ENCODE measurements at places on chromosomes 2 and 18. TPM values are rescaled to one million over a fixed set of nuclear protein-coding genes. Genes with fewer than 3 reads are reported as not detected.

DNA sequence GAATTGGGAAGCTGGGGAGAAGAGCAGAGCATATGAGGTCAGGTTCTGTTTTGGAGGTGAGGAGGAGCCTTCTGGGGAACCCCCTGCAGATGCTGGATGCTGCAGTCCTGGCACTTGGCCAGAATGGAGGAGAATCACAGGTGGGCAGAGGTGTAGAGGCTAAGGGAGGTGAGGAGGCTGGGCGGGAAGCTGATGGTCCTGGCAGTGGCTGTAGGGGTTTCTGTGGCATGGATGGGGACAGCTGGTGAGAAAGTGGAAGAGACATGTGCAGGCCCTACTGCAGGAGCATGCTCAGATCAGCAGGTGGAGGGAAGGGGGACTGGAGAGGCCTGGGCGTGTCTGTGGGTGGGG, 101.3 kb downstream of the DYSF start:
- no peak for DNase-seq

DNA sequence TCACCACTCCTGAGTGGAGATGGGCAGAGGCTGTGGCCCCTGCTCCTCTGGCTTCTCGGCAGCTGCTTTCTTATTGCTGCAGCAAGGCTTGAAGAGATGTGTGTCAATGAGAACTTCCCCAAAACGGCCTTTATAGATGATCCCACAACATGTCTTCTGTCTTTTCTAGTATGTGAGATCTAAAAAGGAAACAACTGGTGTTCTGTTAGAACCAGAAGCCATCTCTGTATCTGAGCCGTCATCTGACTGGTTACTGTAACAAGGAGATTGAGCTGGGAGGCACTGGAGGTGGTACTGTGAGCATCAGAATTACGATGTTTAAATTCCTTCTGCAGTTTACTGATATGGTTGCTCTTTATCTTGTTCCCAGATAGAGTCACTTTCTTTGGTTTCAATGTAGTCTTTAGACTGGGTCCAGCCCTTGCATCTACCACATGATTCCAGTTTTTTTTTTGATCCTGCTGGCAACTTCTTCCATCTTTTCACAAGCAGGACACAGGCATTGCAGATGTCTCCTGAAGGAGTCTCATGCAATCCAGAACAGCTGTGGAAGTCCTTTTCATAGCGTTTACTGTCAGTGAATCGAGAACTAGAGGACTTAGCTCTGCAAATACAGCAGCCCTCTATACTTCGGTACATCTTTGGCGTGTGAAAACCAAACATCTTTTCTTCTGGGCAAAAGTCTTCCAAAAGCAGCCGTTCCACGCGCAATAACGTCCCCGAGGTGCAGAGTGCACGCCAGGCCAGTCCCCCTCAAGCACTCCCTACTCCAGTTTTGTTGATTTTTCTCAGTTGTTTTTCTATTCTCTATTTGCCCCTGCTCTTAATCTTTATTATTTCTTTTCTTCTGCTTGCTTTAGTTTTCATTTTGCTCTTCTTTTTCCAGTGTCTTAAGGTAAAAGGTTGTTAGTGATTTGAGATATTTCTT, 29.7 kb downstream of the TAF4B start:
- no peak for DNase-seq

DNA sequence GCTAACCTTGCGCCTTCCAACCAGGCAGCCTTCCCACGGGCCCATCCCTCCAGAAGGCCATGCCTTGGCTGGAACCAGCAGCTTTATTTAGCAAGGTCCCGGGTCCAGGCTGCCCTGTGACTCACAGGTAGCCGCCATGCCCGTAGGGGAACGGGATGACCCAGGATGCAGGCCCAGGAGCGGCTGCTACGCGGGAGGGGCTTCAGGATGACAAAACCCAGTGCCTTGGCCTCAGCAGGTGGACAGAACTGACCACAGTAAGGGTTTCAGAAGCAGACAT, 63.3 kb downstream of the RTP5 start:
- DNase-seq: no peak

The HOXD13 gene
- 0.22 TPM for polyA plus RNA-seq

DNA sequence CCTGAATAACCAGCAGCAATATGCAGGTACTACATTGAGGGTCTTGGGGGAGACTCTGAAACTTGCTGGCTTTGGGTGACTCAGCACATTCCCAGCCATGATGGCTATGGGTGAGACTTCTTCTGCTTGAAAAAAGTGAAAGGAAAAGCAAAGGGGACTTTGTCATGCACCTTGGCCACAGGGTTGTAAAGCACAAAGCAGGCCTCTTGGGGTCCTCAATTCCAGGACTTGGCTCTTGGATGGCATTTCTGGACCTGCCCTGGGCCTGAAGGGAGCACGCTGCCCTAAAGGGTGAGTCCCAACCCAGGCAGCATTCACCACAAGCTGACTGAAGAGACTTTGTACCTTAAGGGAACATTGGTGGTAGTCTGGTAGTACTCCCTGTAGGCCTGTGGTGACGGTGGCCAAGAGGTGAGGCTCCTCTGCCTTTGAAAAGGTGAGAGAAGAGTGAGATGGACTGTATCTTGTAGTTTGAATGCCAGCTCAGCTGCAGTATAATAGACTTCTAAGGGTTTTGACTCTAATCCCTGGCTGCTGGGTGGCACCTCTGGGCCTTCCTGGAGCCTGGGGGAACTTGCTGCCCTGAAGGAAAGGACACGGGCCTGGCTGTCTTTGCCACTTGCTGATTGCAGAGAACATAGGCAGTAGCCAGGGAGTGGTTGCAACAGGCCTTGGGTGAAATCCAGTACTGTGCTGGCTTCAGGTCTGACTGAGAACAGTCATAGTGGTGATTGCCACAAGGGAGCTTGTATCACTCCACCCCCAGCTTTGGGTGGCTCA, 36.5 kb upstream of the CYTIP start:
- no peak for DNase-seq

The AQP12B gene
- polyA plus RNA-seq: 1.1 TPM

DNA sequence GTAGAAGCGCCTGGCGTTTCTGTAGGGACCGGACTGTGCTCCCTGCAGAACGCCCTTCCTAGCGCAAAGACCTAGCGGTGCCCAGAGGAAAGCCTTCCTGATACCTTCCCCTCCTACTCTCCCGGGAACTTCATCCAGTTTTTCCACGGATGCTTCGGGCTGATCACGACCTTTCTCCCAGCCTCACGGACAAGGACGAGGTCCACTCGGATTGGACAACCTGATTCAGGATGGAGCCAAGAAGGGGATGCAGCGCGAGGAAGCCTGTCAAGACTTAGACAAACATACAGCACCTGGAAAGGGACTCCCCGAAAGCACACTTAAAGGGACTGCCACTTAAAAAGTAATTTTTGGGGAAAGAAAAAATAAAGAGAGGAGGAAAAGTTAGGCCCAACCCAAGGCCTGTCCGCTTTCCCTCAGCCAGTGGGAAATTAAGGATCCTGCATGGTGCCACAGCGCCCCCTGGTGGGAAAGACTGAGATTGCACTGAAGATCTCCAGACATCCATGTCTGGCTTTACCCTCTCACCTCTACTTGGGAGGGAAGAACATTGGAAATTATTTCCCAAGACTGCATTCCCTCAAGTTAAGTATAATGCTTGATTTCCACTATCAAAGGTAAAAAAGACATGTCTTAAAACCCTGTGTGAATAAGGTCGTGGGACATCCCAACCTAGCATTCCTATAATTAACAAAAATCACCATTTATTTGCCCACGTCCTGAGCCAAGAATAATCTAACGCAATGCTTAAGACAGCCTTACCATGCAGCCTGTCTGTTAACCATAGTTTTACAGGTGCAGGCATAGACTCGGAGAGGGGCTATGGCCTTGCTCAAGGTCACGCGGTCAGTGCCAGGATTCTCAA, 13.4 kb upstream of the COPS8 start:
- peak; percentile 55 for DNase-seq
